Head of caudate nucleus (tissue), 42 donors: ENCODE measurements at places on chromosomes 11 and 22.

DNA sequence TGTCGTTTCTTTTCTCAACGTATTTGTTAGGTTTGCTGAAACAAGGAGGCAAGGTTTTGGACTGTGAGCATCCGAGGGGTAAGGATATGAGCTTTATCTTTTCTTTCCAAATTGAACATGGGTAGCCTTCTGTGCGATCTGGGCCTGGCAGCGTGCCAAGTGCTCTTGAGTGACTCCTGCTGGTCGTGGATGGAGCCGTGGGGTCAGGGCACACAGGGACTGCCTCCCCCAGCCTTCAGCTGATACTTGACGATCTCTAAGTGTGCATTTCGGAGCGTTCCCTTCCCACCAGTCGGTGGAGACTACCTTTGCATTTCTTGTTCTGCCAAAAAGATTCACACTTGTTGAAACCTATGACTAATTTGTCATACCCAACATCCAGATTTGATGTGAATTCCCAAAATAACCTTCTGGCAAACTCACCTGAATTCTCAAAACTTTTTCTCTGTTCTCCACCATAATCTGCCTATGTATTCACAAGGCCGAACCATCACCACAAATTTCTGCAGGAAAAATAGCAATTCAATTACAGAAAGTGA lies 40.1 kb upstream of the CLMP start:
- DNase-seq: peak; percentile 38

GRCh38 chr22:35229865-35230264 lies 27.4 kb upstream of the HMGXB4 start:
- DNase-seq: no peak

DNA sequence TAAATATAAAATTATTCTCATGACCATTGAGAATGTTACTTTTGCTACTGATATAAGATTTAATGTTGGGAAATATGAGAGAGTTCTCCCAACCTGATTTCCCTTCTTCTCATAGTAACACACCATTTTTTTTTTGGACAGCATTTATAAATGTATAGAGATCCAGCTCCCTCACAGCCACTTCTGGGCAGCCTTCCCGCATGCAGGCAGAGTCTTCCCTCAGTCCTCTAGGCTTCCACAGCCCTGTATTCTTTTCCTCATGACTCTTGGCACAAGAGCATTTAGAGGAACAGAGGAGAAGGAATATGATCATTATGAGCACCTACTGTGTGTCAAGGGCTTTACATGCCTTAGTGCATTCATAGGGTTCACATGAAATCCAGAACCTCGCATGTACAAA lies 9.0 kb downstream of the DTX4 start:
- DNase-seq: no peak

DNA sequence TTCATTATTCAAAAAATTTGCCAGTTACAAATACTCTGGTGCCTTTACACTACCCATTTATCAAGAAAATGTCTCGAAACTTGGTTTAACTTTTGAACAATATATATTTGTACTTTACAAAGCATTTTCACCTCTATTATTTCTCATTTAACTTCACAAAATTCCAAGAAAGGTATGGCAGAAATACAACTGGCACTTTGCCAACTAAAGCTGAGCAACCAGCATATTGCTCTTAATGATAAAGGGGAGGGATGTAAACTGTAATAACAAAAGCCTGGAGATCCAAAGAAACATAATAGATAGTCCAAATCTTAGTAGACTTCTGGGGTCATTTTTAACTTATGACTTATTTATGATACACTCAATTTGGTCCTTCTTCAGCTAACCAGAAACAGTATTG lies 7.7 kb downstream of the PITPNB start:
- no peak for DNase-seq

DNA sequence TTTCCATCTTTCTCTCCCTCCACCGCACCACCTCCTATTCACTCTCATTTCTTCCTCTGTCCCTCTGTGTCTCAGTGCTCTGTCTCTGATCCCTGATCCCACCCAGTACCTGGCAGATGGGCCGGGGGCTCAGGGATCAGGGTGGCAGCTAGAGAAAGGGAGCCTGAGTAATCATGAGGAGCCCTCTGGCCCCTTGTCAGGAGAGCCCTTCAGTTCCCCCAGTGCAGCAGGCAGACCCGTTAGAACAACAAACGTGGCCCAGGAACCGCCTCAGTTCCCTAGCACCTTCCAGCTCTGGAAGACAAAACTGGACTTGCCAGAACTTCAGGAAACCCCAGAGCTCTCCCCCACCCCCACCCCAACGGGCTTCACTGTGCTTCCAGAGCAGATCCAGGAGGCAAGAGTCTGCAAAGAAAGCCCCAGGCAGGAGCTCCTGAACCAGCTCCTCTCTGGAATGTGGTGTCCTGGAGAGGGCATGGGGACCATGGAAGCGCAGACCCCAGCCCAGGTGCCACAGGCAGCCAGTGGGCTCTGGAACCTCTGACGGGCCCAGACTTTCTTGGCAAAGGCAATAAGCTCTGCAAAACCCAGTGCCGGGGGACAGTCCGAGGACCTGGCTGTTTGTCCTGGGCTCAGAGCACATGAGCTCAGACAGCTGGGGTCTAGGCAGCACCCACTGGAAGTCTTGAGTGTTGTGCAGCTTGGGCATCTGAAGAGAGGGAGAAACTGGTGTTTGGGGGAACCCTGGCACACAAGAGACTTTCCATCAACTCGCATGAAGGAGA lies 43.2 kb downstream of the LMO1 start:
- DNase-seq: no peak

DNA sequence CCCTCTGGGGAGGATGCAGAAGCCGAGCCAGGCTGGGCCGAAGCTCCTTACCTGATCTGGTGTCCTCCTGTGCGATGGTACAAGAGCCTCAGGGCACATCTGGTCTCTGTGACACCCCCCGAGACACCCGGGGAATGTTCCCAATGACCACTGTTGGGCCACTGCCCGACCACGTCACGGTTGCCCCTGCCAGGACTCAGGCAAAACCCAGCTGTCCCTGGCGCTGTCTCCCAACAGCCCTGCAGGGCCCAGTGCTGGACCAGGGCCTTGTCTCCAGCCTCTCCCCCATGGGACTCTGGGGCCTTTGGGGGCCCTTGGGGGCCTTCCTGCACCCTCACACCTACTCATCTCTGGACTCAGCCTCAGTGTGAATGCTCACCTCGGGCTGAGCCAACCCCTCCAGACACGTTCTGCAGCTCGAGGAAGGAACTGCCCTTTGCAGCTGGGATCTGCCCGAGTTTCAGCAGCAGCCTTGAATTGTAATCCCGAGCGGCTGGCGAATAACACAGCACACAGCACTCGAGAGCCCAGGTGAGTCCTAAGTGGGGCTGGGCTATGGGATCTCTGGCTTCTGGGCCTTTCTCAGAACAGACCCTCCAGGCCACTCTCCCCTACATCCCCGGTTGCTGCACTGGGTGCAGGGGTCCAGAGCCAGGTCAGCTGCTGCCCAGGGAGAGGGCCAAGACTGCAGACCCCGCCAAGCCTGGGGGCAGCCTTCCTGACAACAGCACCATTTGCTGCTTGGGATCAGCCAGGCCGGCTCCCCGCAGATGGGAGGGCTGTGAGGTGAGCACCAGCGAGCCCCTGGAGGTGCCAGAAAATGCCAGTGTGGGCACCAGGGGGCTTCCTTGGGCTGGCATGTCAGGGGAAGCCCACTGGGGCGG lies 39.8 kb downstream of the RTN4R start:
- DNase-seq: peak; percentile 58

- no peak for DNase-seq
Observed at GRCh38 chr22:19070397-19071169, 51.6 kb downstream of the DGCR2 start.
